Esophagus mucosa (tissue), 1 donor: ENCODE measurements at places on chromosomes 6 and 20. TPM values are rescaled to one million over a fixed set of nuclear protein-coding genes. Genes with fewer than 3 reads are reported as not detected.

The SLC32A1 gene
- total RNA-seq = not detected

The SLC16A10 gene
- 0.24 TPM for total RNA-seq

The LY6G5B gene
- total RNA-seq = 2.6 TPM

The TAP2 gene
- total RNA-seq = 23.1 TPM

The PSMF1 gene
- total RNA-seq = 98.5 TPM

- ATAC-seq = peak; percentile 74
Observed at GRCh38 chr6:133921249-133921859, 31.7 kb upstream of the TBPL1 start.

GRCh38 chr6:123415844-123416468 is 220.8 kb downstream of the TRDN start:
- ATAC-seq = no peak

GRCh38 chr20:36591854-36592641 is 13.5 kb upstream of the RAB5IF start:
- no peak for ATAC-seq

DNA sequence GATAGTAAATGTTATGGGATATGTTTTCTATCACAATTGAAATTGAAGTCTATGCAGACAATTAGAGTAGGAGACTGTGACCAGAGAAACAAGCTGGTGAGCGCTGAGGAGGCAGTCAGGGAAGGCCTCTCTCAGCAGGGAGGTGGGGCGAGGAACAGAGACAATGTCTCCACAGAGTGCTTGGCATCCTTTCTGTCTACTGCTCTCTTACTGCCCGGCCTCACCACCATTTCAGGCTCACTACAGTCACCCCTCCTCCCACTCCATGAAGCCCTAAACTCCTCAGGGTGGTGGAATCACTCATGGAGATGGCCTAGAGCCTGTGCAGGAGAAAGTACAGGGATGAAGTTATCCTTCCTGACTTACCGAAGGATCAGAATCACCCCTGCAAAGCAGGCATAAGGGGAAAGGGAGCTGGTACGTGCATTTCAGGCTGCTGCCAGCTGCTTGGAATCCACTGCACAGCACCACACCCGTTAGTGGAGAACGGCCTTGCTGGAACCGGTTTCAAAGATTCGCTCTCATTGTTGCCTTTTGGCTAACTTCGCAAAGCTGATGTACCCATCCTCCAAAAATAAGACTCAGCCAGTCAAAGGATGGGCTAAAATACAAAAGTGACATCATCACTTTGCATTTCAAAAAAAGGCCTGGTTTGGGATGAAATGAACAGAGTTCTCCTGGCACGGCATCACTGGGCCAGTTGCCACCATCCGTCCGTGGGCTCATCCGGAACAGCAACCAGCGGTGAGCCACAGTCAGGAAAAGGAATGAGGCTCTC is 67.3 kb downstream of the SLC22A23 start:
- ATAC-seq = peak; percentile 73

GRCh38 chr20:39268981-39269461 is 306.9 kb downstream of the DHX35 start:
- ATAC-seq = peak; percentile 64

DNA sequence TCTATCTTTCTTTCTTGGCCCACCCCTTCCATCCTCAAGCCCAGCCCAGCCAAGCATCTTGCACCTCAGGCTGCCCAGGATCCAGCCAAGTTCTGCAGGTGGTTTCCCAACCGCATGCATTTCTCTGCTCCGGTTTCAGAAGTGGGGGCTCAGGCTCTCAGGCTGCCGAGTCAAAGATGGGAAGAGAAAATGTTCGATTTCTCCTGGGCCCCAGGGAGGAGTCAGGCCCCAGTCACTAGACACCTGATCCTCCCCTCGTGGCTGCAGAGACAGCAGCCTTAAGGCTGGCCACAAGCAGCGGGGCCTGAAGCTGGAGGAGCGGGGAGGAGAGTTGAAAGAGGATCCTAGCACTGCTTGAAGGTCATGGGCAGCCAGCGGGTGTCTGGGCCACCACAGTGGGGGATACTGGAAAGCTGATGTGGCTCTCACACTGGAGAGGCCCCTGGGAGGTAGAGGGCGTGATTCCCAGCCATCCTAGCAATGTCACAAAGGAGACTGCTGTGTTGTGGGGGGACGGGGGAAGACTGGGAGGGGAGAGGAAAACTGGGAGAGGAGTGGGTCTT is 42.2 kb upstream of the ZFAND3 start:
- no peak for ATAC-seq

DNA sequence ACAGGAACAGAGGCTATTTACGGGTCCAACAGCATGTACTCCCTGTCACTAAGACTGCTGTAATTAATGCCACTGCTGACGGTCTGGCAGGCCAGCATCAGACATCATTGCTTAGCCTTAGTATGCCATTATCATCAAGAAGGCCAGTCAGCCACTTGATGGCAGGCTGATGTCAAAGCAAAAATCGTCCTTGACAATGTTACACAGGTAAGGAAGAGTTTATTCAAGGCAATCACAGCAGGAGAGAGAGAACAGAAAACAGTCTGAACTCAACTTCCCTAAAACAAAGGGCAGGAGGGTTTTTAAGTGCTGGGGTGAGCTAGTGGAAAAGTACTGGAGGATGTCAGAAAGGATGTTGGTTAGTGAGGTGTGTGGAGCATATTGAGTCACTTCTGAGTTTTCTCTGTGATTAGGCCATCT is 25.1 kb downstream of the FKBP1C start:
- ATAC-seq = no peak

GRCh38 chr6:27865850-27866356 is 46.3 kb downstream of the OR2B2 start:
- ATAC-seq = peak; percentile 25

- no peak for ATAC-seq
Observed at GRCh38 chr6:113381232-113381631, 475.9 kb upstream of the MARCKS start.
